ENCODE measurements at places on chromosomes 3 and 15.

DNA sequence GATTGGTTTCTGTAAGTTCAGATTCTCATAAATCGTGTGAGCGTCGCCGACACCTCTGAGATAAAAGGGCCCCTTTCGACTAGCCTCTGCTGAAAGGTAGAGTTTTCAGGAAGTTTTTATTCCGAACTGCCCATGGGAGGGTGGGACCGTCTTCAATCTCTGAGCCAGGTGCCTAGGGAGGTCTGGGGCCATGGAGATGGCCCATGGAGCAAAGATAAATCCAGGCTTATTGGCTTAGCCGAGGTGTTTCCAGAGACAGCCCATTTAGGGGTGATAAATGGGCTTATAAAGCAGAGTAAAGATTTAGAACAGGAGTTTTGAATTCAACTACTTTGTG lies 442 bp downstream of the QTRT2 start:
- no peak for DNase-seq

- no peak for DNase-seq
Measured at GRCh38 chr3:30518872-30519271, 87.5 kb upstream of the TGFBR2 start.

DNA sequence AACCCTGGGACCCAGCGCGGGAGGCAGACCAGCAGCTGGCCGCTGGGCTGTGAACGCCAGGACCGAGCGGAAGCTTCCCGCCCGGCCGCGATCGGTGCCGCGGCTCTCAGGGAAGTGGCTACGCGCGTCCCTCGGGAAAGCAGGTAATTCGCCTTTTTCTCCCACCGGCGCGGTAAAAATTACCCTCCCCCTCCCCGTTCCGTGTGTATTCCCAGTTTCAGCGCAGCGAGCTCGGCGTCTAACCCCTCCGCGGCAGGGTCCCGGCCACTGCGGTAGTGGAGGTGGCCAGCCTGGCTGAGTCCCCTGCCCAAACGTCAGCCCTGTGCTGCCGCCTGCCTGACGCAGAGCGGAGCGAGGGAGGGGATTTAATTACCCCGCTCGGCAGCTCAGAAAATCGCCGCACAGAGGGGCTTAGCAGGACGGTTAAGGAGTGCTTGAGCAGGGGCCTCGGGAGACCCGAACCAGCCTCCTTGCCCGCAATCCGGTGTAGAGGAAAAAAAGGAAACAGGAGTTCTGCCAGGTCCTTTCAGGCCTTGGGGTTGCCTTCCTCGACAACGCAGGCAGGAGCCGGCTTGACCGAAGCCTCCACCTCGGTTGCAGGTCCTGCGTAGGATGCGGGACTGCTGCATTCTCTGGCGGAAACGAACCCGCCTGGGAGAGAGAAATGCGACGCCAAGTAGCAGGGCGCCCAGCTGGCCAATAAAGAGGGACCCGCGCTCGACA lies 2.9 kb downstream of the GATA2 start:
- no peak for DNase-seq

- DNase-seq, result no peak
Measured at GRCh38 chr3:61442696-61443095, 118.7 kb upstream of the PTPRG start.

GRCh38 chr3:195718477-195718984 lies 2.2 kb upstream of the MUC20 start:
- no peak for DNase-seq

DNA sequence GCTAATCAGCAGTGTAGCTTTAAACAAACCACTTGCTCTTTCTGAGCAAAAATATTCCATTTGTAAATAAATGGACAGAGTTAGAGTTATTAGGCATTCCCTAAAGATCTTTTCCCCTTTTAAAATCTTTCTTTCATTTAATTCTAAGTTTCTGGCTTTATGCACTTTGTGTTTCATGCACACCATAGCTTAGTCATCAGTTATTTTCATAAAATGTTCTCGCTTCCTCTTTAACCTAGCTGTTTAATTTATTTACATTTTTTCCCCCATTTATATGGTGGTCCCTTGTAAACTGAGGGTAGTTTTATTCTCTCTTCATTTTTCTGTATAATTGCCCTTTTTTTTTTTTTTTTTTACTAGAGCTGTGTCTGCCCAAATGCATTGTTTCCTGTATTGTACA lies 315.0 kb upstream of the LRRFIP2 start:
- no peak for DNase-seq
